ENCODE measurements at places on chromosomes 12 and 14.

- DNase-seq: no peak
Measured at GRCh38 chr12:49974231-49974675, 1.5 kb downstream of the AQP6 start.

DNA sequence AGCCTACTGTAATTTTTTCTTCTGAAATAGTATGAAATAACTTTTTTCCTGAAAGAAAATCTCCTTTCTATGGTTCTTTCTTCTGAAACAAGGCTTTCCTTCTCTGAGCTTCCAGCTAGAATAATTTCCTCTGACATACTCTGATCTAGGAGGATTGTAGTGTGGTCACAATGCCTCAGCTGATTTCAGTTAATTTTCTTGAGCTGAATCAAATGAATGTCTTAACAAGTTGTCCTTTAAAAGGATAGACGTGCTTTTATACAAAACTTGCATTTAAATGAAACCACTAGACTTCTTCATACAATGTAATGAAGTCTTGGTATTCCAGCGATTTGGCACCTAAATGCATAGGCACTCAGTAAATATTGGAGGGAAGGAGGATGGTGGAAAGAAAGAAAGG, 94.4 kb downstream of the BICD1 start:
- no peak for DNase-seq

GRCh38 chr12:98895086-98895651, 250.1 kb downstream of the APAF1 start:
- DNase-seq: no peak

DNA sequence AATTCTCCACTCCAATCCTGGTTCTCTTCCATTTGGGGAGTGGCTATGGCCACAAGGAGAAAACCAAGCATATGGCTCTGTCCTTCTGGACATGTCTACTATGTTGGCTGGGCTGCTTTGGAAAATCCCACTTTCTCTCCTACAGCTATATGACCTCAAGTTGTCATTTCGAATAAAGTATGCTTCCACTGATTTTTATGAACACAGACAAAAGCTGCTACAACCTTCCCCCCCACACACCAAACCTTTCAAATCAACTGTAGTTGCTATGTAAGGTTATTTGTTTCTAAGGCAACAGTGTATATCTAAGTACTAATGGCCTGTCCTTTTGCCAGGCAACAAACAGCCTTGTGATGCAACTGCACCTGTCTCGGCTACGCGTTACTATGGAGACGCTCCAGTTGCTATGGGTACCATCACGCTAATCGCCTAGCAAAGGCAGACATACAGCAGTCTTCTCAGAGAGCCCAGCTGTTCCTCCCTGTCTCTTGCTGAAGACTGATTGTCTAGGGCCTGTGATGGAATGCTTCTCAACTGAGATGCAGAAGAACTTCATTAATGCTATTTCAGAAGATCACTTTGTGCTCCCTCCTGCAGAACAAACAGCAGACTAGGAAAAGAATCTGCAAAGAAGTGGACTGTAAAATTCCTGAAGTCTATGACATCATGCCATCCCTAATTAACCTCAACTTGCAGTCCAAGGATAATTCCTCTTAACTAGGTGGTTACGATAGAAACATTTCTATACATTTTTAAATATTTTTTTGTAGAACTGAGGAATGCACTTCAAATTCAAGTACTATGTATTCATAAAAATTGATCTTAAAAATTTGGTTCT, 67.6 kb downstream of the FOXN3 start:
- no peak for DNase-seq

DNA sequence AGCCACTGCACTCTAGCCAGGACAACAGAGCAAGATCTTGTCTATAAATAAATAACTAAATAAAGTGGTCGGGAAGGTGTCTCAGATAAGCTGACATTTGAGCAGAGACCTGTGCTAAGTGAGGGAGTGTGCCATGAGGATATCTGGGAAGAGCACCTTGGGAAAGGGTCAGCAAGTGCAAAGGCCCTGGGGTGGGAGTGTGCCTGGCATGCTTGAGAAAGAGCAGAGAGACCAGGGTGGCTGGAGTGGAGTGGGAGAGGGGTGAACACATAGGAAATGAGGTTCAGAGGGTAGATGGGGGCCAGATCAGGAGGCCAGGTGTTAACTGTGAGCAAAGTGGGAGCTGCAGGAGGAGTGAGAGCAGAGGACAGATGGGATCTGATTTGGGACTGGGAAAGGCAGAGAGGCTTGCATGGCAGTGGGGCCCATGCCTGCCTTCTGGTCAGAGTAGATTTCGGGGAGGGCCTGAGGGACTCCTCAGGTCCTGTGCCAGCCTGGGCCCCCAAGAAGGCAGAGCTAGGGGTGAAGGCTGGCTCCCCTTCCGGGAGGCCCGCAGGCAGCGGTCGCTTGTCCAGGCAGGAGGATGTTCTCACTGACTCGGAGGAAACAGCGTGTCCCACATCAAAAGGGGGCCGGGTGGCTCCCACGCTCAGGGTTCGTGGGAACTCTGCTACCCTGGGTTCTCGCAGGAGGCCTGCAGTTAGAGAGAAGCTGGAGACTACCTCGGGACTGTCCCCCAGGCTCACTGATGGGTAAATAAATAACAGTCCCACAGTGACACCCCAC, 32.6 kb downstream of the DTX1 start:
- peak; percentile 27 for DNase-seq

GRCh38 chr14:75986439-75986765, 839 bp downstream of the IFT43 start:
- no peak for DNase-seq

GRCh38 chr12:30952015-30952414, 25.5 kb downstream of the TSPAN11 start:
- no peak for DNase-seq

GRCh38 chr14:70077720-70078119, 111.0 kb downstream of the SLC8A3 start:
- no peak for DNase-seq

DNA sequence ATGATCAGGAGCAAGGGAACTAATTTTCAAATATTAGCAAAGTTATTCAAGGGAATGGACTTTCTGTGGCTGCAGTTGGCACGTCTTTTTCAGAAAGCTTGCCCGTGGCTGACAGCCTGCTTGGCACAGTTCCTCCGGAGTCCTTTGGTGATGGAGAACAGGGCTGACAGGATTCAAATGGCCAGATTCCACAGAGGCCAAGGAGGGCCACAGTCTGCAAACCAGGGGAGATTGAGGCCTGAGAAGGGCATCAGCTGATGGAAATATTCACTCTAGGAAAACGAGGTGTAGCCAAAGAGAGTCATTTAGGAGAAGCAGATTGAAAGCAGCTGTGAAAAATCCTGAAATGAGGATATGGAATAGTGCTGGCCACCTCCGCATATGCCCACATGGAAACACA, 178.3 kb downstream of the EMP1 start:
- no peak for DNase-seq

DNA sequence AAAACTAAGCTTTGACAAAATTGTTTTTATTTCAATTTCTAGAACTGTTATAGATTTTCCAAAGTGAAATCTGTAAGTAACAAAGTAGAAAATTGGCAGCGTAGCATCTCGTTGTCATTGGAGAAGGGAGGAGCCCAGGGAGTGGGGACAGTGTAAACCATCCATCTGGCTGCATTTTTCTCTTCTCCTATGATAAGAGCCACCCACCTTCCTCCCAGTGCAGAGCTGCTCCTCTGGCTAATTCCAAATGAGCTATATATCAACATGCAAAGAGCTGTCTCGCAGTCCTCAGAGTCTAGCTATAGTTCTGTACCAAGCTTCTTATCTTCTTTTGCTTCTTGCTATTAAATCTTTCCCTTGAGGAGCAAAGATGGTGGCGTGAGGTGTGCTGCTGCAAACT, 56.6 kb downstream of the SCN8A start:
- no peak for DNase-seq

GRCh38 chr12:65631621-65632111, 192.6 kb upstream of the HMGA2 start:
- no peak for DNase-seq

GRCh38 chr12:102016472-102016871, 45.3 kb downstream of the WASHC3 start:
- no peak for DNase-seq

DNA sequence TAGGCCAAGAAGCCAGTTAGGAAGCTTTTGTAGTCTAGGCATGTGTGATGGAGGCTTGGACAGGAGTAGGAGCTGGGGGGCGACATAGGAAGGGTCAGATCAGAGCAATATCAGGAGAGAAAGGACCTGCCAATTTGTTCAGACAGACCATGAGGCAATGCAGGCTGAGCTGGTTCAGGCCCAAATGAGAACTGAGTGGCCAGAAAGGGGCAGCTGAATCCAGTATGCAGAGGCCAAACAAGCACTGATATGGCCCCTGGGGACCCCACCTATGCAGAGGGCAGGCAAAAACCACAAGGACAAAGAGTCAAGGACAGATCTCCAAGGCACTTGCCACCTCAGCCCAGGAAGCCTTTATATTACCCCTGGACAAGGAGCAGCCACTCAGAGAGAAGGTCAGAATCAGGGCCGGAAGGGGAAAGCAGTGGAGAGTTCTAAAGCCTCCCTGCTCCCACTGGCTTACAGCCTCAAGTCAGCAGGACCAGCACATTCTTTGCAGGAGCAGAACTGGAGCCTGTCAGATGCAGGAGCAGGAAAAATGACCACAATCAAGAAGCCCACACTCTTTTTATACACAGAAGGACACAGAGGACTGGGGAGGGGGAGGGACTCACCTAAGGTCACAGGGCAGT, 37.2 kb downstream of the CLMN start:
- no peak for DNase-seq

DNA sequence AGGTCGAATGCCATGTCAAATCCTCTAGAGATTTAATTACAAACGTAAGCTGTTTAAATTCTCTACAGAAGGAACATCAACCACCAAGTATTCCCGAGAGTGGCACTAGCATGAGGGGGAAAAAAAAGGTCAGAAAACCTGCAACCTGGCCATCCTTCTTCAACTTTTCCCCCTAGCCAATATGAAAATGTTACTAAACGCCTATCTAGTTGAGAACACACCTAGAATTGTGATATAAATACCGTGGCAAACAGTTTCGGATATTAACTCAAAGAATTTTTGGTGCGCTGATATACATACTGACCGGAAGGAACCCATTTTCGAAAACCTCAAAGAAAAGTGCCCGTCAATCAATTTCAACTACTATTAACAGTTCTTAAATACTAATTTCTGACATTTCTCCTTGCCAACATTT, 1.8 kb downstream of the HNRNPC start:
- DNase-seq: no peak

DNA sequence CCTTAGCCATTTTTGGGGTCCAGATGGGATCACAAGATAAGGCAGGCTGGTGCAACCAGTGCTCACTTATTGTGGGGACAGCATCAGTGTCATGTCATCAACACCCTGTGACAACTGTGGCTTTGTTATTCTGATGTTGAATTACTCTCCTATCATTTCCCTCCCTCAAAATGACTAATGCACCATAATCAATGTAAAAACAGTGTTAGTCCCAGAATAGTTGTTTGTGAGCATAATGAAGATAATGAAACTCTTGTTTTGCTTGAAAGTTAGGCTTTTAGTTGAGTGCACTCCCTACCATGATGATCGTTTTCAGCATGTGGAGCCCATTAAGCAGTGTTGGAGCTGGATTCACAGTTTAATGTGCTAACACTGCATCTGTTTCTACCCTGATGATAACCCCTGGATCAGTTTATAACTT, 151.4 kb downstream of the TMTC2 start:
- no peak for DNase-seq

DNA sequence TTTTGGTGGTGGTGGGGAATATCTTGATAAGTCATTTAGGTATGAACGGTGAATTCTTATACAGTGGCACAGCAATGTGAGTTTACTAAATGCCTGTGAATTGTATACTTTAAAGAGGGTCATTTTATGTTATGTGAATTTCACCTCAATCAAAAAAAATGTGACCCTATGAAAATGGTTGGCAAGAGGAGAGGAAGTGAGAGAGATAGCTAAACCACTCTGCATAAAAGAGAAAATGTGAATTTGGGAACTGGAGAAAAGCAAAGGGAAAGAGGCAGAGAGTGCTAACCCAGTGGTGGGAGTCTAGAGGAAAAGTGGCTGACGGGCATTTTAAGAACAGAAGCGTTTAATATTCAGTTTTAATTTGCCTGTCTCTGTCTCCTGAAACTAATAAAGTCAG, 93.8 kb downstream of the SLC38A6 start:
- no peak for DNase-seq

GRCh38 chr12:28253161-28253641, 62.9 kb downstream of the CCDC91 start:
- DNase-seq: no peak

DNA sequence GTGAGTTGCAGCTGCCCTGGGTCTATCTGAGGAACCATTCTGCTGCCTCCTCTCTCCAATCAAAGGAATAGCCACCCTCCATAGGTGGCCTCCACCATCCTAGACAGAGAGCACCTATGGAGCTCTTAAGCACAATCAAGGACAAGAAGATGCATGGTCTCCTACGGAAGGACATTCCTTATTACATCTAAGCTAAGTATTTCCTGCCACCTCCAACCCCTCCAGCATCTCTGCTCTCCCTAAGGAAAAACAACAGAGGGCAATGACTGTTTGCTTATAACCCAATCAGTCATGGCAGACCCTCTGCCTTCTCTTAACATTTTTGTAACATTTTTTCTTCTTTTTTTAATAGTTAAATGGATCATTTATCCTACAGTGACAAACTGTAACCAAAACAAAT, 14.8 kb upstream of the OR6J1 start:
- DNase-seq: no peak

DNA sequence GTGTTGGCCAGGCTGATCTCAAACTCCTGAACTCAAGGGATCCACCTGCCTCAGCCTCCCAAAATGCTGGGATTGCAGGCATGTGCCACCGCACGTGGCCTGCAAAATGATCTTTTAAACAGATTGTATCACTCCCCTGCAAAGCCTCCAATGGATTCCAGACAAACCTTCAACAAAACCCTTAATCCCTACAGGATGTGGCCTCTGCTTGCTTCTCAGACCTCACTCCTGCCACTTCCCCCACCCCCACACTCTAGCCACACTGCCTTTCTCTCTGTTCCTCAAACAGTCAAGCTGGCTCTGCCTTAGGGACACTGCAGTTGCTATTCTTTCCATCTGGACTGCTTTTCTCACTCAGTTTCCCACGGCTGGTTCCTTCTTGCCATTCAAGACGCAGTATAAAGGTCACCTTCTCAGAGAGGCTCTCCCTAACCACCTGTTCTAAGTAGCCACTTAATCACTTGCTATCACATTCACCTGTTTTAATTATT, 47.3 kb upstream of the TMED10 start:
- no peak for DNase-seq

DNA sequence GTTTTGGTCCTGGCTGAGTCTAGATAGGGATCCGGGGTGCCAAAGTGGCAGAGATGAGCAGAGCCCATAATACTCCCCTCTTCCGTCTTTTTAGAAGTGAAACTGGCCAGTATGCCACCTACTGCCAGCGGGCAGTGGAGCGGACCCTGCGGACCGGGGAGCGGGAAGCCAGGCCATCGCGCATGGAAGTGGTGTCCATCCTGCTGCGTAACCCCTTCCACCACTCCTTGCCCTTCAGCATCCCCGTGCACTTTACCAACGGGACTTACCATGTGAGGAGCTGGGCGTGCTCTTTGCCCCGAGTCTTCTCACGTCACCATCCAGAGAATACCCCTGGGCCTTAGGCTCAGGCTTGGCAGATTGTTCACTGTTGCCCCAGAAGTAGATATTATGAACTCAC, 21.0 kb downstream of the PIGH start:
- DNase-seq: no peak
